Large intestine (tissue), 12 donors: ENCODE measurements at places on chromosomes 2 and 18. TPM values are rescaled to one million over a fixed set of nuclear protein-coding genes. Genes with fewer than 3 reads are reported as not detected.

GRCh38 chr18:74429096-74429495, 28.0 kb downstream of the DIPK1C start:
- no peak for DNase-seq

DNA sequence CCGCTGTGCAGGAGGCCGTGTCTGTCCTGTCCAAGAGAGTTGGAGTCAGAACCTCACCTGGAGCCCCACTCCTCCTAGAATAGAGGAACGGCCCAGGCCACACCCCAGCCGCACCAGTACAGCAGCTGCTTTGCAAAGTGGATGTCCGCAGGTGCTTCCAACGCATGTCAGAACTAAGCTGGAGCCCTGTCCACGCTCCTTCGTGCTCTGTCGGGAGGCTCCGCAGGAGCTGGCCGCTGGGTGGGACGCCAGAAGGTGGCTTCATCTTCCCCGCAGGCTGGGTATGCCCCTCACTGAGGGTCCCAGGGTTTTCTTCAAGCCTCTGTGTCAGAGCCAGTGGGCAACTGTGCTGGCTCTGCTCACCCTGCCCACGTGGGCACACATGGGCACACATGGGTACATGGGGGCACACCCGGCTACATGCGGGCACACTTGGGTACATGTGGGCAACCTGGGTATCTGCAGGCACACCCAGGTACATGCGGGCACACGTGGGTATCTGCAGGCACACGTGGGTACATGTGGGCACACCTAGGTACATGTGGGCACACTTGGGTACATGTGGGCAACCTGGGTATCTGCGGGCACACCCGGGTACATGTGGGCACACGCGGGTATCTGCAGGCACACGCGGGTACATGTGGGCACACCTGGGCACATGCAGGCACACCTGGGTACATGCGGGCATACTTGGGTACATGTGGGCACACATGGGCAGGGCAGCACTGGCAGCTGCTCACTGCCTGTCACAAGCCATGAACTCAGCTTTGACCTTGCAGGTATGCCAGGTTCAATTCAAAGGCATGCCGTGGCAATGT, 67.1 kb upstream of the CTDP1 start:
- no peak for DNase-seq

- no peak for DNase-seq
Measured at GRCh38 chr18:37289423-37289822, 276.2 kb downstream of the CELF4 start.

- DNase-seq = no peak
Measured at GRCh38 chr18:3985664-3986063, 469.4 kb downstream of the DLGAP1 start.

DNA sequence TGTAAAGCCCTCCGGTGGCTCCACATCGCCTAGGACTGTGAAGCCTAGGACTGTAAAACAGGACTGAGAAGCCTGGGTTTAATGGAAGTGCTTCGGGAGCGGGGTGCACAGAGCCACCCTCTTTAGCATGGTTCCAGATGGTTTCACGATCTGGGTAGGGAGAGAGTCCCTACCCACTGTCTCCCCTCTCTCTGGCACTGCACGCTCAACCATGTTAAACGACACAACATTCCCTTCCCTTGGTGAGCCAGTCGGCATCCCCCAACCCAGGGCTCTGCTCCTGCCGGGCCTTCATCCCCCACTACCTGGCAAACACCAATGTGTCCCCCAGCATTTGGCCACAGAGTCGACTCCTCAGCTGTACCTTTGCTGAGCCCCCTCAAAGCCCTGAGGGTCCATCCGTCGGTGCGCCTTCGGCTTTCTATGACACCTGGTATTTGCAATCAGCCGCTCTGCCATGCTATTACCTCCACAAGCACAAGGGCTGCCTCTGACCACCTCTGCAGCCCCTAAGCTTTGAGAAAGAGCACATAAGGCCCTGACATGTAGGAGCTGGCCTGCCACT, 1.1 kb downstream of the COPS9 start:
- DNase-seq = no peak

- DNase-seq = no peak
Measured at GRCh38 chr2:70991742-70992141, 2.9 kb downstream of the TEX261 start.

GRCh38 chr18:75143851-75144250, 65.1 kb downstream of the PTGR3 start:
- DNase-seq = no peak

DNA sequence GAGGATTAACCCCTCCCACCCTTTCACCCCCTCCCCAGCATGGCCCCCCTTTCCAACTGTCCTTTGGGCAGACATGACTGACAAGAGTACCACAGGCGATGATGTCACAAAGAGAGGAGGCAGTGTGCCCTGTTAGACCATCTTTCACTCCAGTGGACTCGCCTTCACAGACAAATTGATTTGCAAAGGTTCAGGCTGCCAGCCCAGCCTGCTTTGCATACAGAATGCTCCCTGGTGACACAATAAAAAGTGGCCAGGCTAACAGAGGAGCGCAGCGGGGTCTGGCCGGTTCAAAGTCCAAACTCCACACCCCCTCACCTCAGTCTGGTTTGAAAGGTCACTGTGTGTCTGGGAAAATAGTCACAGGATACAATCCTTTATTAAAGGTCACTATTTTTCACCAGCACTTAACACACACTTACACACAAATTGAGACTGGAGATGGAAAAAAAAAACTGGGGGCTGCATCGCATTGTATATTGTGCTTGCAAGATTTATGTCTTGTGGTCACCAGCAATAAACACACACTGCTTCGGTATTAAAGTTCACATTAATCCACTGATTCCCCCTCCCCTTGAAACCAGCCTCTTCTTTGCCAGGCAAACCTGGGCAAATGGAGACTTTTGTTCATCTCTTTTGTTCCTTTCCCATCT, 236.9 kb downstream of the BCL11A start:
- DNase-seq = peak; percentile 65

DNA sequence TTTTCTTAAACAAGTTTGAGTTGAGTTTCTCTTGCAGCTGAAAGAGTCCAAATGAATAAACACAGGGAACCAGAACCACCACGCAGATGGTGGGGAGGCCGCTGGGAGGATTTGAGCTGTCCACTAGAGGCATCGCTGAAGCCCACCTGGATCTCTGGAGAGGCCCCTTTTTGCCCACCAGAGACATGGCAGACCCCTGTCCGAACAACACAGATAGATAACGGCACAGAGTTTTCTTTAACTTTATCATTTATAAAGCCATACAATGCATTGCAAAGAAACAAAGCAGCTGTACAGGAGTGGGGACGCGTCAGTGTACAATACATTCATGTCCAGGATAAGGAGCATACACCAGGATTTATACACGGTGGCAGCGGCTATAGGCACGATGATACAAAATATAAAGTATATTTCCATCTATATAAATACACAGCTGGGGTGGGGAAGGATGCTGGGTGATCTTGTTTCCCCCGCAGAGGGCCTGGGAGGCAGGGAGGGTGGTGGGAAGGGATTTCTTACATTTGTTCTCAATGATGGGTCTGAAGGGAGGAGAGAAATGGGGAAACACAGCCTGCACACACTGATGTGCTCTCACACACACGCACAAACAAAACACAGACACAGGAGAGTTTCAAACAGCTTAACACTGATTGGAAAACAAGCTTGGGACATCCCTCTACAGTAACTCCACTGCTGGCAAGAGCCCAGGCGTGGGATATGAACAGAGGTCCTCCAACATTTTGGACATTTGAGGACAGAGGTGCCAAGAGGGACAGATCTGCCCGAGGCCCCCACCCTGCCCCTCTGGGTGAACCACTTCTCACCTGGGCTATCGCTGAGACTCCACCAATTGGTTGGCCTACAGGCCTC, 203.0 kb downstream of the TNS1 start:
- no peak for DNase-seq

GRCh38 chr2:214264171-214264570, 146.7 kb upstream of the VWC2L start:
- no peak for DNase-seq

- peak; percentile 48 for DNase-seq
Measured at GRCh38 chr2:195322324-195322723, 334.7 kb upstream of the SLC39A10 start.

Gene DCAF17
- polyA plus RNA-seq = 21.8 TPM

Gene MEP1B
- polyA plus RNA-seq = 0.45 TPM

Gene PSMA8
- 0.04 TPM for polyA plus RNA-seq

Gene SERPINB3
- polyA plus RNA-seq = not detected

Gene DLX1
- 3.4 TPM for polyA plus RNA-seq

Gene MC2R
- polyA plus RNA-seq = 0.06 TPM
